ENCODE measurements at places on chromosomes 13 and 19.
A peak's percentile ranks its signal among the peaks of the same experiment; 100 is the strongest.

- DNase-seq, result no peak
Measured at GRCh38 chr13:110149036-110149435, 157.9 kb downstream of the COL4A1 start.

GRCh38 chr19:19094513-19094912 is 30.7 kb downstream of the SLC25A42 start:
- DNase-seq, result no peak

- DNase-seq, result peak; percentile 85
Measured at GRCh38 chr13:109744512-109745051, 41.8 kb downstream of the IRS2 start.

- DNase-seq, result no peak
Measured at GRCh38 chr19:29324717-29325116, 111.8 kb upstream of the UQCRFS1 start.

DNA sequence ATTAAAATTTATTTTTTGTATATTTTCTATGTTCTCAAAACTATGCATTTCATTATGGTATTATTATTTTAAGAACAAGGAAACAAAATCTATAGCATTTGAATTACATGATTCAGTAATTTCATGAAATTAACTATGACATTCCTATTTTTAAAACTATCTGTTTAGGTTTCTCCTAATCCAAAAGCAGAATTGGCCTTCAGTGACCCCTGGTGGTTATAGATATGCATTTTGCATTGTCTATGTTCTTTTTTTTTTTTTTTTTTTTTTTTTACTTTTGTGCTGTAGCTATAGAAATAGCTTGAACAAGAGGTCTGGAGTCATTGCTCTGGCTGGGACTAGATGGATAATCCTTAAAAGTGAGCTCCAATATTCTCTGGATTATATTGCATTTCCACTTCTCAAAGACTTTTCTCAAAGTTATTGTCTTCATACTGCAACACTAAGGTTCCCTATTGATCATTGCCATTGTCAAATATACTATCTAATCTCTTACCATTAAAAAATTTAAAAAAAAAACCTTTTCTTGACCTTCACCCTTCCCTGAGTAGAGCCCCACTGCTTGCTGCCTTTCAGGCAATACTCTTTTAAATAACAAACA is 15.9 kb upstream of the DNAJC3 start:
- peak; percentile 6 for DNase-seq

GRCh38 chr13:20699715-20700114 is 3.8 kb upstream of the IL17D start:
- no peak for DNase-seq

DNA sequence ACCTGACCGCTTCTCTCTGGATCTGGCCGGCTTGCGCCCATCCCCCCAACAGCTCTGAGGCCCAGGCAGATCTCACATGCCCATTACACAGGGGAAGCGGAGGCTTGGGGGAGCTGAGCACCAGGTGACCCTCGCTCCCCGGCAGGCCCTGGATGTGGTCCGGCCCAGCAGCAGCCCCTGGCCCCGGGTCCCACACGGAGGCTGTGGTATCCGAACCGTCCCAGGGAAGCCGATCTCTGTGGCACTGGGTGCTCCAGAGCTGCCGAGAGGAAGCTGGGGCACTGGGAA is 27.7 kb downstream of the SBNO2 start:
- no peak for DNase-seq

DNA sequence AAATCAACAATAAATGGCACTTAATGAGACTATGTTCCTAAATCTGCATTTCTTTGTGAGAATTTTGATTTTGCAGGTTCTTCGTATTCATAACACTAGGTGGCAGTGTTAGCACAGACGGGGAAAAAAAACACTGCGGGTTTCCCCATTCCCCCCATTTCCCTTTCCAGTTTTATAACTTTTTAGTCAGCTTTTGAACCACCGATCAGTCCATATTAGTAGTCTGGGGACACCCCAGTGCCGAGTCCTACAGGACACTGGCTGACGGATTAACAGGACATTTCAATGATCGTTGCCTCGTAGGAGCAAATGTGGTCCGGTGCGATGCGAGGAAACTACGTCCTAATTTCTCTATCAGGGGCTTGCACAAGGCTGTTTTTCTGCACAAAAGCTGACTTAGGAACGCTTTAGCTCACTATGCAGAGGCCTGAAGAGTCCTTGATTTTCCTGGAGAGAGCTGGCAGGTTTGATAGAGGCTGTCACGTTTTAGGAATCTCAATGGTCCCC is 234.3 kb downstream of the LMO7 start:
- no peak for DNase-seq

DNA sequence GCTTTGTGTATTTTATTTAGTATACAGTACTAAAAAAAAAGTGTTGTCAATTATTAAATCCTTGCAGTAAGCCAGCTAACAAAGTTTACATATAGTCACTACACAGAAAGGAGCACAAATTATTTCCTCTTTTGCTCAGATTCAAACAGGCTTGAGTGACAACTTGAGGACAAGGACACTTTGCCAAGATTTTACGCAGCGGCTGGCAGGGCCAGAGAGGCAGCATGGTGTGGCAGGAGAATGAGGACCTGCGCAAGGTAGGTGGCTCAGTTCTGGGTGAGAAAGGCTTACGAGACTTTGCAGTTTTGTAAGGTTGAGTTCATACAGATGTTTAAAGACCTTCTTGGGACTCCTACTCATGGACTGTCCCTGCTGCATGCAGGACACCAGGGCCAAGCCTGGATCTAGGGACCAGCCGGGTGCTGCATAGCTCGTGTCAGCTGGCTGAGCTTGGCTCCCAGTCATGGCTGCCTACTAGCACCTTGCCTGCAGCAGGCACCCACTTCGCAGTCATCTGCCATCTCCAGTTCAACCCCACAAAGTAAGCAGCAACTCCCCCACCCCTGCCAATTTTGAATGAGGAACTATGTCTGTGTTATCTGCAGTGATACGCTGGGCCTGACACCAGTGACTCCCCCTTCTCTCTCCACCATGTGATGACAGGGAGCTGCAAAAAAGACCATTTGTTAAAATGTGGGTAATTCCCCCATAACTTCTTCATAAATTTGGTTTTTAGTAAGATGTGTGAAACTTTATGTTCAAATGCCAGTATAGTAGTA is 3.7 kb upstream of the TUBA3C start:
- no peak for DNase-seq

DNA sequence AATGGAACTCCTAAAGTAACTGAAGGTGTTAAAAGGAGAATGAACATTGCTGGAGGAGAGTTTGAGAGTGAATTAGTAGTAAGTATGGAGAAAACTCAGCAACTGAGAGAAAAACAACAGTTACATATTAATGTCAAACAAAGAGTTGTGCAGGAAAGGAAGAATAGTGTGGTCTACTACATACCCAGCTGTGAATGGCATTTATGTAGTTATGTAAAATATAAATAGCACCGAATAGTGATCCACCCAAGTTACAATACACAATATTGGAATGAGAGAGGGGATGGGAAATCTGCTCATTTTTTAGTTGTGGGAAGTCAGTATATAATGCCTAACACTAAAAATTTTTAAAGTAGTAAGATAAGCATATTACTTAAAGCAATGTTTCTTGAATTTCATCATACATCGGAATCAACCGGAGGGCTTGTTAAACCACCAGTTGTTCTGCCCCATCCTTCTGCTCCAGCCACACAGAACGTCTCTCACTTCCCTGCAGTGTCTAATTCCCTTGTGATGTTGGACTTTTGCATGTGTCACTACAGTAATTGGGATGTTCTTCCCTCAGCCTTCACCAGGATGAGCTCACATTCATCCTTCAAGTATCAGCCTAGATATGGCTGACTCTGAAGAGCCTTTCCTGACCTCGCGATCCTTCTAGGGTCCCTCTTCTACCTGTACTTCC is 11.5 kb downstream of the CCDC70 start:
- DNase-seq, result no peak

DNA sequence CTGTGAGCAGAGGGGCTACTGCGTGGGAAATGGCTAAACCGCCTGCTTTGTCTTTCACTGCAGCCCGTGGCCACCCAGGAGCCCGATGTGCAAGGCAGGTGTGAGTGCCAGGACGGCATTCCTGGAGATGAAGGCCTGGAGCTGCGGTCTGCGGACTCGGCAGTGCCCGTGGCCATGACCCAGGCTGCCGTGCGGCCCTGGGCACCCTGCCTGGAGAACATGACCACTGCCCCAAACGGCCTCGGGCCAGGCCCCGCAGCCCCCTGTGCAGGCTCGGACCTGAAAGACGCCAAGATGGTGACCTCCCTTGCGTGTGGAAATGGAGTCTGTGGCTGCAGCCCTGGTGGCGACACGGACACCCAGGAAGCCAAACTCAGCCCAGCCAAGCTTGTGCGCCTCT is 62.2 kb downstream of the SPATA13 start:
- no peak for DNase-seq

GRCh38 chr19:10510301-10510802 is 6.9 kb downstream of the S1PR5 start:
- no peak for DNase-seq
